Upper lobe of left lung (tissue), 6 donors: ENCODE measurements at places on chromosomes 5 and 9. TPM values are rescaled to one million over a fixed set of nuclear protein-coding genes. Genes with fewer than 3 reads are reported as not detected.

DNA sequence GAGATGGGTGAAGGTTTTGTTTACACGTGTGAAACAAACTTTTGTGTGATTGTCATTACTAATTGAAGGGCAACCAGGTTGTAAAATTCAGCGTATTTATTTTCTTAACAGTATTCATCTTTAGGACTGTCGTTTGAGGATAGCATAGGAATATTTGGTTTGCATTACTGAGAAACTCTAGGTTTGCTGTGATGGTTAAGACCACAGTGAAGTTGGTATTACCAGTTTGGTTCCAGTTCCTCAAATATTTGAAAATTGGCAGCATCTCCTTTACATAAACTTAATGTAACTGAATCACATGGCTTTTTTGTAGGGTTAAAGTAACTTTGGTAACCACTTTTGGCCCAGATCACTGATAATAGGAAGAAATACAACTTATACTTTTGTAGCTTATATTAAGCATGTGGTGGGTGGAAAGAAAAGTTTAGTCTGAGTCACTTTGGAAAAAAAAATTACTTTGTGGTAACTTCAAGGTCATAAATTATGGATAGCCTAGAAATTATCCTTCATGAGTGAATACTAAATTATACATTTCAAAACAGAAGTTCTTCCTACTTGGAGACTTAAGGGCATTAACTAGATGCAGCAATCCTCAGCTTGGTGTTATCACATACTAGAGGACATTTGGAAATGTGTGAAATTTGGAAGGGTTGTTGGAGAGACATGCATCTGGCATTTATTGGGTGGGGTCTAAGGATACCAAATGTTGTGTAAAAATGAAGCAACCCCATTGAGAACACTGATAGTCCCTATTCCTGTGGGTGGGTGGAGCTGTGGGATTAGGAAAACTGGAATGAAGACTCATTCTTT lies 33.9 kb downstream of the G3BP1 start:
- peaks cover 31% of the 10 kb centered on the region for H3K36me3 ChIP-seq
- H3K4me3 ChIP-seq: no peak overlapping the region
- H3K27me3 ChIP-seq: no peaks in the 10 kb centered on the region

GRCh38 chr5:65015767-65016166 lies 247.0 kb downstream of the CWC27 start:
- H3K36me3 ChIP-seq: no peaks in the 10 kb centered on the region
- no peak overlapping the region for H3K4me3 ChIP-seq
- no peak for DNase-seq
- H3K27ac ChIP-seq: no peak overlapping the region
- H3K27me3 ChIP-seq: no peaks in the 10 kb centered on the region

- no peak overlapping the region for H3K4me3 ChIP-seq
- no peaks in the 10 kb centered on the region for H3K27me3 ChIP-seq
Observed at GRCh38 chr9:124875501-124875900, 13.6 kb downstream of the ARPC5L start.

DNA sequence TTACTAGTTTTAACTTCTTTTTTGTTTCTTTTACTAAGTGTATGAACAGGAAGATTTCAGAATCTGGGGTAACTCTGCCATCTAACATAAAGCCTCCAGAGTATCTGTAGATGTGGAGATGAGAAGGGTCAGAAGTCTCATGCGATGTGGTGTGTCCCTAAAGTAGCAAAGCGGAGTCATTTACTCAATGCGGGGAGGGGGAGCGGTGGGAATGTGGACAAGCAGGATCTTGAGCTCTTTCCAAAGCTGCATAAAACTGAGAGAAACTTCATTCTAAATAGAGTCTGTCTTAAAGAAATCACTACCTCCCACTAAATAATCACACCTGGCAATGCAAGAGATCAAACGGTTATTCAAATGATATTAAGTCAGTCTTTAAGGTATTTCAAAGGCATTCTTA lies 92.4 kb downstream of the MED27 start:
- no peaks in the 10 kb centered on the region for H3K4me1 ChIP-seq
- H3K27ac ChIP-seq: no peak overlapping the region
- no peaks in the 10 kb centered on the region for H3K27me3 ChIP-seq
- no peak for DNase-seq
- no peaks in the 10 kb centered on the region for H3K36me3 ChIP-seq

- H3K4me1 ChIP-seq: peaks cover 11% of the 10 kb centered on the region
- peak overlapping the region; percentile 22 for H3K4me3 ChIP-seq
- DNase-seq: peak; percentile 36
- no peaks in the 10 kb centered on the region for H3K36me3 ChIP-seq
Observed at GRCh38 chr9:135701067-135701958, 672 bp upstream of the KCNT1 start.

Gene TUSC1
- 17.0 TPM for total RNA-seq

Gene FGF10
- total RNA-seq: 7.3 TPM

Gene DRD1
- total RNA-seq: not detected

Gene AJM1
- total RNA-seq: 4.3 TPM

Gene KIF20A
- total RNA-seq: 2.8 TPM

Gene TMEM252
- total RNA-seq: not detected
